Camera-type eye (tissue), 1 donor: ENCODE measurements at places on chromosomes 2 and 18. TPM values are rescaled to one million over a fixed set of nuclear protein-coding genes. Genes with fewer than 3 reads are reported as not detected.

Gene LPIN2
- total RNA-seq = 52.6 TPM

Gene TUBA3E
- not detected for total RNA-seq

Gene UGT1A5
- 0.16 TPM for total RNA-seq

Gene TMEM237
- total RNA-seq = 63.2 TPM

Gene MROH2A
- total RNA-seq = not detected

Gene ERFE
- total RNA-seq = 1.4 TPM

Gene SATB2
- total RNA-seq = 6.6 TPM

Gene RGPD3
- total RNA-seq = 1.3 TPM

Gene GPR55
- total RNA-seq = not detected

Gene SLC25A12
- 47.6 TPM for total RNA-seq

Gene CPS1
- 3.8 TPM for total RNA-seq

Gene IL18R1
- total RNA-seq = 1.6 TPM

Gene IL36RN
- total RNA-seq = 0.22 TPM

Gene DSG1
- 8.5 TPM for total RNA-seq

Gene SCG2
- total RNA-seq = 9.6 TPM

Gene REG3G
- total RNA-seq = not detected

Gene IL37
- total RNA-seq = not detected

Gene RAB17
- total RNA-seq = 0.99 TPM

Gene CDCA7
- total RNA-seq = 10.7 TPM

Gene HAAO
- total RNA-seq = 28.8 TPM

Gene ANKRD53
- 9.1 TPM for total RNA-seq

Gene SNTG2
- total RNA-seq = 1.7 TPM

Gene LOXHD1
- 0.77 TPM for total RNA-seq

Gene C2orf66
- total RNA-seq = 0.55 TPM

Gene CAVIN2
- total RNA-seq = 39.8 TPM

Gene QPCT
- total RNA-seq = 12.0 TPM

Gene DCC
- 10.0 TPM for total RNA-seq

Gene ATP5MC3
- total RNA-seq = 61.6 TPM

Gene LDAH
- 45.2 TPM for total RNA-seq

Gene TSPYL6
- total RNA-seq = 0.44 TPM

Gene MTIF2
- total RNA-seq = 22.8 TPM

Gene TDRD15
- not detected for total RNA-seq

Gene GAL3ST2
- 0.71 TPM for total RNA-seq

Gene TBR1
- 1.7 TPM for total RNA-seq

Gene FIGN
- total RNA-seq = 10.3 TPM

Gene SIX2
- 12.4 TPM for total RNA-seq

Gene L3MBTL4
- 10.8 TPM for total RNA-seq

Gene GRB14
- total RNA-seq = 7.8 TPM

Gene KLF7
- total RNA-seq = 45.9 TPM

Gene SP140
- 0.49 TPM for total RNA-seq

Gene KIF5C
- 90.0 TPM for total RNA-seq

Gene STRN
- 37.5 TPM for total RNA-seq

Gene CD8A
- 0.27 TPM for total RNA-seq

Gene SKA1
- 2.5 TPM for total RNA-seq

Gene DYSF
- total RNA-seq = 16.5 TPM

Gene FAM110C
- total RNA-seq = 3.9 TPM
